Stimulated activated CD4-positive, alpha-beta T cell treated with anti-CD3 and anti-CD28 coated beads, Interleukin-1b, Interleukin-23, amount 100 ng/mL, for 4 hours (primary cell): ENCODE measurements at places on chromosomes 1 and 21.
A peak's percentile ranks its signal among the peaks of the same experiment; 100 is the strongest.

GRCh38 chr1:8423269-8423691 lies 105.4 kb downstream of the SLC45A1 start:
- peak; percentile 17 for DNase-seq

- DNase-seq, result peak; percentile 34
Measured at GRCh38 chr1:233295237-233295974, at the start of gene PCNX2. PCNX2 (minus strand) TSS chr1:233295725; CDS start chr1:233295478, 247 bp downstream.

- no peak for DNase-seq
Measured at GRCh38 chr1:111776391-111776790, 20.7 kb downstream of the DDX20 start.

GRCh38 chr1:21490774-21491487 lies 18.3 kb upstream of the ALPL start:
- DNase-seq, result no peak

- DNase-seq, result no peak
Measured at GRCh38 chr1:41153750-41154274, 88.3 kb downstream of the SCMH1 start.

DNA sequence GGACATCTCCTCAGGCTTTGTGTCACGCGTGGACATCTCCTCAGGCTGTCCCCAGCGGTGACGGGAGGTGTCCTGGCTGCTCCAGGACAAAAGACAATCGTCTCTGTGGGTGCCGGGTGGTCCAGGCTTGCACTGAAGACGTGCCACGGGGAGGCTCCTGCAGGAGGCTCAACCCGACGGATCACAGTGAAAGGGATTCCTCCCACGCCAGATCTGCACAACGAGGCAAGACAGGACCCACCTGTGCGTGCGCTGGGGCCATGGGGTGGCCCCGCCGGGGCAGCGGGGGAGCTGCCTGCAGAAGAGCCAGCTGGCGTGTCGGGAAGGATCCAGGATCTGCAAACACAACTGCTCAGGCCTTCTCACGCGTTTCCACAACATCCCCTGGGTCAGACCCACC lies 18.8 kb upstream of the ARHGEF16 start:
- no peak for DNase-seq

- DNase-seq, result no peak
Measured at GRCh38 chr1:53249706-53250105, 11.4 kb upstream of the MAGOH start.

- no peak for DNase-seq
Measured at GRCh38 chr1:181251001-181251712, 162.7 kb downstream of the IER5 start.

GRCh38 chr21:24935991-24936390 lies 671.3 kb downstream of the MRPL39 start:
- no peak for DNase-seq

DNA sequence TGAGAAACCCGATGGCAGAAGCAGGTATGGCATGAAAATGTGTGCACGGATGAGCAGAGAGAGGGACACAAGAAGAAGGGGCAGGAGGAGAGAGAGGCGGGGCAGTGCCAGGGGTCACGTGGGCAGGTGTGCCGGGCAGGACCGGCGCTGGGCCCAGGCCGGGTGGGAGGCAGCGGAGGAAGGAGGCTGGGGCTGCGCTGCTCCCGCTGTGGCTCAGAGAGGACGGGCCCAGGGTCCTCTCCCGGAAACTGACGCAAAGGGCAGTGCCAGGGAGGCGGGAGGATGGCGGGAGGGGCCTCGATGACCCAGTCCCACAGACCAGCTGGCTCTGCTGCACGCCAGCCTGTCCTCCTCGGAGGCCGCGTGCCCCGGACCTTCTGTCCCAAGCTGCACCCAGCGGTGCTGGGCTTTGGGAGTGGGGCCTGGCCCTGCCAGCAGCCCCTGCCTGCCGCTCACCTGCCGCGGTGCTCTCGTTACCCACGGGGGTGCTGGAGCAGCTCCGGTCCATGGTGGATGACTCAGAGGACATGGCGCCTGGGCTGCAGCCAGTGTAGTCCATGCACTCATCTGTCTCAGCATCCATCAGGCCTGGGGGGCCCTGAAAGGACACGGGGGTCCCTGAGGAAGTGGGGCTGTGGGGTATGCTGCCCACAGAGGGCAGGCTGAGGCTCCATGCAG lies 153.9 kb downstream of the CASZ1 start:
- no peak for DNase-seq

- no peak for DNase-seq
Measured at GRCh38 chr1:152495066-152495675, 15.4 kb upstream of the LCE5A start.

DNA sequence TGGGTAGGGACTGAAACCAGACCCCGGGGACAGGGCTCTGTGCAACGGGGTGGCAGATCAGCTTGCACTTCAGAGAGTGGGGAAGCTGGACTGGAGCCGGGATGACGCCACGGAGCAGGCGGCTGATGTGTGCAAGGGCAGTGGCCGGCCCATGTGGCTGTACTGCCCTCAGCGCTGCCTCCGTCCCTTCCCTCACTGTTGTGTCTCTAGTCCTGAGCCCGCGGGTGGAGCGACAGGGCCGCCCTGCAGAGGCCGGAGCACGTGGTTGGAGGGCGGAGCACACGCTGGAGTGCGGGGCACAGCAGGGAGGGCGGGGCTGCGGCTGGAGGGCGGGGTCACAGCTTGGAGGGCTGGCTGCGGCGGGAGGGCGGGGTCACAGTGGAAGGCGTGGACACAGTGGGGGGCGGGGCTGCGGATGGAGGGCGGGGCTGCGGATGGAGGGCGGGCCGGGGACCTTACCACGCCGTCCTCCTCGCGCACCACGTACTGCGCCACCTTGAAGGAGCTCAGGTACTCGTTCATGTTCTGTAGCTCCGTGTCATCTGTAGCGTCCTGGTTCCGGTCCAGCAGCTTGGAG lies 52.4 kb downstream of the CHD5 start:
- DNase-seq, result peak; percentile 66
